ENCODE measurements at places on chromosomes 6 and 20. TPM values are rescaled to one million over a fixed set of nuclear protein-coding genes. Genes with fewer than 3 reads are reported as not detected.

DNA sequence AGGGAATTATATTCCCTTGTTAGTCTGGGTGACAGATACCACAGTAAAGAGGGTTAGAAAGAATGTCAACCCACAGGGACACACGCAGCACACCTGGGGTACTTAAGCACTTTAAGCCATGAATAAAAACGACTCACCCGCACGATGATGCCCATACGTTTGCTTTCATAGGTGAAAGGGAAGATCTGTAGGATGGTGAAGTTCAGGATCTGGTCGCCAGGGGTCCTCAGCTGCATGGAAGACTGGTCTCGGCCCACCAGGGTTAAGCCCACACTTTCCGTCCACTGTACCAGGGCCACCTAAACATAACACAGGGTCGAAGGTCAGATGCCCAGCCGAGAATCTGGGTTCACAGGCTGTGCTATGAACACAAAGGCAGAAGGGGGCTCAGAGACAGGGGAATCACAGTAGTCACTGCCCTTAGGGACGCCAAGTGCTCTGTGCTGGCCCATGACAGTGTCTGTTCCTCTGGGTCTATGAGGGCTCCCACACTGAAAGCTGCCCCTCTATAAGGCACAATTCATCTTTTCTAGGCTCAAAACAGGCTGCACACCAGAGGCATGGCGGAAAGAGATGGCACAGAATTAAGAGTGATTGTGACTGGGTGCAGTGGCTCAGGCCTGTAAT, 96.8 kb upstream of the NFATC2 start:
- peak; percentile 66 for DNase-seq
- no peaks in the 10 kb centered on the region for H3K27me3 ChIP-seq
- H3K27ac ChIP-seq: no peak overlapping the region
- H3K4me1 ChIP-seq: no peaks in the 10 kb centered on the region
- no peak overlapping the region for H3K4me3 ChIP-seq
- no peaks in the 10 kb centered on the region for H3K36me3 ChIP-seq

- peak; percentile 44 for DNase-seq
- no peaks in the 10 kb centered on the region for H3K27me3 ChIP-seq
- H3K27ac ChIP-seq: peak overlapping the region; percentile 64
- H3K36me3 ChIP-seq: peaks cover 84% of the 10 kb centered on the region
Measured at GRCh38 chr6:152316024-152316423, 321.1 kb downstream of the SYNE1 start.

- peaks cover 2% of the 10 kb centered on the region for H3K36me3 ChIP-seq
- H3K27me3 ChIP-seq: no peaks in the 10 kb centered on the region
Measured at GRCh38 chr20:8583012-8583565, 451.0 kb downstream of the PLCB1 start.

- H3K27ac ChIP-seq: no peak overlapping the region
- no peak overlapping the region for H3K4me3 ChIP-seq
- no peaks in the 10 kb centered on the region for H3K36me3 ChIP-seq
- DNase-seq: no peak
Measured at GRCh38 chr20:56762401-56762800, 133.3 kb downstream of the TFAP2C start.

GRCh38 chr20:16555754-16556153, 17.5 kb downstream of the KIF16B start:
- no peaks in the 10 kb centered on the region for H3K36me3 ChIP-seq
- no peak for DNase-seq
- no peaks in the 10 kb centered on the region for H3K27me3 ChIP-seq
- no peak overlapping the region for H3K4me3 ChIP-seq

DNA sequence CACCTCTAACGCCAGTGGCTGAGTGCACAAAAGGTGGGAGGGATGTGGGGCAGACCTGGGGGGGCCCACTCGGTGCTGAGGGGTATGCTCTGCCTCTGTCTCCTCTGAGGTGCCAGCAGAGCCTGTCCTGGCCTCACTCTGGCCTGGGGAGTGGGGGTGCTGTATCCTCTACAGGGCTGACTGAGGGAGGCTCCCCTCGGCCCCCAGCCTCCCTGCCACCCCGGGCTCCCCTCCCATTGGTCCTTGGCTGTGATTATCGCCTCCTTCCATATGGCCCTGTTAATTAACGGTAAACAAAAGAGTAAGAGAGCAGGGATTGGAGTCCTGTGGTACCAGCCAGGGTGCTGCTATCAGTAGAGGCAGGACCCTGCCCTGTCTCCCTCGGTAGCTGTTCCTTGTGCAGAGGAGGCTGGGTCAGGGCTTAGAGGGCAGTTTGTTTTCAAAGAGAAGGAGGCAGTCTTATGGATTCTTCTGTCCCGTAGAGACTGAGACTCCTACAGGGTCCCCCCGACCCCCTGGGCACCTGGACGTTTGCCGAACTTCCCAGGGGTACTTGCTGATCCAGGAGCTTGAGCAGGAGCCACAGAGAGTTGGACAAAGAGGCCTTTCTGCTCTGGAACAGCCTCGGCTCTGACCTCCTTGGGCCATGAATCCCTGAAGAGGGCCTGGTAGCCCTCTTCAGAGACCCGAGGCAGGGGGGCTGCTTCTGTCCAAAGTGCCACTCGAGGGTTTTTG, 1.8 kb downstream of the MYT1 start:
- no peak overlapping the region for H3K27ac ChIP-seq
- H3K4me1 ChIP-seq: no peaks in the 10 kb centered on the region
- no peak overlapping the region for H3K4me3 ChIP-seq
- H3K27me3 ChIP-seq: no peaks in the 10 kb centered on the region
- no peaks in the 10 kb centered on the region for H3K36me3 ChIP-seq

GRCh38 chr6:41975276-41975675, 33.7 kb upstream of the CCND3 start:
- no peak overlapping the region for H3K27ac ChIP-seq
- no peaks in the 10 kb centered on the region for H3K27me3 ChIP-seq
- H3K4me1 ChIP-seq: no peaks in the 10 kb centered on the region
- DNase-seq: no peak

- no peaks in the 10 kb centered on the region for H3K27me3 ChIP-seq
- DNase-seq: no peak
- no peaks in the 10 kb centered on the region for H3K4me1 ChIP-seq
- H3K27ac ChIP-seq: no peak overlapping the region
Measured at GRCh38 chr6:164991573-164991972, 317.8 kb downstream of the C6orf118 start.

- no peak for DNase-seq
- H3K36me3 ChIP-seq: no peaks in the 10 kb centered on the region
- H3K27ac ChIP-seq: no peak overlapping the region
- no peaks in the 10 kb centered on the region for H3K4me1 ChIP-seq
Measured at GRCh38 chr6:87756858-87757257, 54.8 kb upstream of the AKIRIN2 start.

Gene GLP1R
- not detected for total RNA-seq

Gene CALHM6
- total RNA-seq: 0.61 TPM

Gene TPD52L1
- total RNA-seq: 106 TPM

All from psoas muscle (tissue), 8 donors.